ENCODE measurements at places on chromosomes 11 and 22.
A peak's percentile ranks its signal among the peaks of the same experiment; 100 is the strongest.

GRCh38 chr22:45885171-45885840 is 91.7 kb downstream of the WNT7B start:
- DNase-seq = no peak

DNA sequence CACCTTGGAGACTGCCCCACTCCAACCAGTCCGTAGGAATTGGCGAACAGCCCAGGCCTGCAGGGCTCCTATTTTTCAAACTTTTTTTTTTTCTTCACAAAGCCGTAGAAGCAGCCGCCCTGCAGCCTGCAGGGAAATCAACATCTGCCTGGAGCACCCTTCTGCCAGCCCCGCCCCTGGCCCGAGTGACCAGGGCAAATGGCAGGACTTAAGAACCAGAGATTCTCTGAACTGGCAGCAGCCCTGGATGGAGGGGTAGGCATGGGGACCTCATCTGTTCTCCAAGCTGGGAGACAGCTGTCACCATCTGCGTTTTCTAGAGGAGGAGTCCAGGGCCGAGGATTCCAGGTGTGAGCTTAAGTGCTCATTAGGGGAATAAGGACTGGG is 5.6 kb downstream of the SCN2B start:
- DNase-seq = no peak

DNA sequence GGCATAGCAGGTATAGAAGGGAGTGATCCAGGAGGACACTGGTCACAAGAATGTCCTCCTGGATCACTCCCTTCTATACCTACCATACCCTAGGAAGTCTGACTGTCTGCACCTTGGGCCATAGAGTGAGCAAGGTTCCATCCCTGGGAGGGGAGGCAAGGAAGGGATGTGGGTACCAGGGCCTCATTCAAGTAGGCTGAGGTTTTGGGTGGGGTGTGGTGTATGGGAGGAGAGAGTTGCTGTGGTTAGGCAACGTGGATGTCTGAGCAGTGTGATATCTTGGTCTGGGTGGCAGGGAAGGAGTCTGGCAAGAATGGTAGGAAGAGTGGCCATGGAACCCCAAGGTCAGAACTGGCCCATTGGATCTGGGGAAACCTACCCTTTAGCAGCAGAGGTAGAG is 13.2 kb downstream of the PPFIBP2 start:
- no peak for DNase-seq

DNA sequence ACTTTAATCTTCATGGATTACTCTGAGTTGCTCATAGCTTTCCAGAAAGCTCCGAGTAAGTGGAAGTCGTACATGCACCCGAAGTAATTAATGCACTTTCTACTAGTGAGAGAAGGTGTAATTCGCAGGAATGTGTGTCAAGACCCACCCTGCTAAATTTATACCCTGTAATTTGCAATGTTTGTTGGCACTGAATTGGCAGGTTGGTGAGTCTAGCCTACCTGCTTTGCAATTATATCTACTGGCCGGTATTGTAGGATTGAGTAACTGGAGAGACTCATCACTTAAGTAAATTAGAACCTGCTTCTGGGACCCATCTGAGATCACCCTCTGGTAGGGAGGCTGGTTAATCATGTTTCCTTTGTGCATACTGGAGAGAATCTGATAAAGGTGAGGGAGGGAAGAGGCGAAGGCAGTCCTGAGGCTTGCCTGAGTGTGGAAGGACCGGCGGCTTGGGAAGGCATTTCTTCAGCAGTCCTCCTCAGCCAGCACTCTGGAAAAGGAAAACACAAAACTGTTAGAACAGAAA is 63.3 kb downstream of the LDLRAD3 start:
- DNase-seq = no peak

- DNase-seq = no peak
These were observed 94.8 kb downstream of the PICALM start for GRCh38 chr11:85974122-85974521.

DNA sequence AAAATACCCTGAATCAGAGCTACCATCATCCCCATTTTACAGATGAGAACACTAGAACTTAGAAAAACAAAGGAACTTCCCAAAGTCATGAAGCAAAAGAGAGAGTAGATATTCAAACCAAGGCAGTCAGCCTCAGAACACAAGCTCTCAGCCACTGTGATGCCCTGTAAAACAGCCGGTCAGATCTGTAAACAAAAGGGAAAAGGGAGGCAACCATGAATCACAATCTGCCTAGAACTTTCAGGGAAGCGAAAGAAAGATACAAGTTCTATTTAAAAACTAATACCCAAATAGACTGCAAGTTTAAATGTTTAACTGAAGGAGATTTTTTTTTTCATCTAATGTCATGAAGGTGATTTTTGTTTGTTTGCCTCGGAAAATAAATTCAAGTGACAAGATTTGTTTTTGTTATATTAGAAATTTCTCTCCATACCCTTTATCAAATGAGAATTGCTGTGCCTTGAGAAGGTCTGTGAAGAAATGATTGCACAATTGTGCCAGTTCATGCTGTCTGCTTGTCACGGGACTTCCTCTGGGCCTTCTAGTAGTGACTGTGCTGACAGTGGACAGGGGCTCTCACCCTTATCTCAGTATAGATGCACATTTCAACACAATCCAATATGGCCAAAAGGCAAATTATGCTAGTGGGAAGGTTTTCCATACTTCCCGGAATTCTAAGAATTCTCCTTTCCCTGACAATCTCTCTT is 11.7 kb downstream of the SAA1 start:
- DNase-seq = no peak

DNA sequence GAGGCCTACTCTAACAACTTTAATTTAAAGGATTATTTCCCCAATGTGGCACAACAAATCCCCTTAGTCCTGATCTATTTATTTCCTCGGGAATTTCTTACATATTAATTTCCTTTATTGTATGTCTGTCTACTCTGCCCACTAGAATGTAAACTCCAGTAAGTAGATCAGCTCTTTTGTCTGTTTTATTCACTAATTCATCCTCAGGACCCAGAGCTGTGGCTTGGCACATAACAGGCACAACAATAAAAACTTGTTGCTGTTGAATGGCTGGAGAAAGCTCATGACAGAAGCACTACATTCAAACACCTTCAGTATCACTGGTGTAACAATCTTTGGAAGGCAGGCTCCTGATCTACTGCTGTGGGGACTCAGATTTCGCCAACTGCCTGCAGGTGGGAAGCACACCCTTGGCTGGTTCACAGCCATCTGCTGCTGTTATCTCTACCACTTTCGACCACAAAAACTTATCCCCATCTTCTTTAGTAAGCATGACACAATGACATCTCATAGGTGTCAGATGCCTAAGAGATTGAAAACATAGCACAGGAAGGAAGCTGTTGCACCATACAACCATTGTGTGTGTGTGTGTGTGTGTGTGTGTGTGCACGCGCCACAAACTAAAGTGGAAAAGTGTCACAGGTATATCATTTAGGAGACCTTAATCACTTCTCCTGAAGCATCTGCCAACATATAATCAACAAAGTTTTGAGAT is 11.9 kb downstream of the HIRA start:
- no peak for DNase-seq

DNA sequence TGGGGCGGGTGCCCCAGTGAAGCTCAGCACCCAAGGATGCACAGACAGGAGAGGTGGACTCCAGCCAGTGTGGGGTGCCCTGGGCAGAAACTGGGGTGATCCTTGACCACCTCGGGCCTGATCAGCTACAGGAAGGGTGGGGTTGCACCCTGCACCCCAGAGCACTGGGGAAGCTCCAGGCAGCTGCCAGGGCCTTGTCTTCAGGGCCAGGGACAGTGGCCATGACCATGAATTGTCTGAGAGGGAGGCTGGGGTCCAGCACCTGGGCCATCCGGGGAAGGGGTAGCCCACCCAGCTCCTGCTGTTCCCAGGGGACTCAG is 17.6 kb downstream of the IL17REL start:
- no peak for DNase-seq

GRCh38 chr22:24426851-24427499 is 424 bp upstream of the ADORA2A start:
- DNase-seq = no peak

DNA sequence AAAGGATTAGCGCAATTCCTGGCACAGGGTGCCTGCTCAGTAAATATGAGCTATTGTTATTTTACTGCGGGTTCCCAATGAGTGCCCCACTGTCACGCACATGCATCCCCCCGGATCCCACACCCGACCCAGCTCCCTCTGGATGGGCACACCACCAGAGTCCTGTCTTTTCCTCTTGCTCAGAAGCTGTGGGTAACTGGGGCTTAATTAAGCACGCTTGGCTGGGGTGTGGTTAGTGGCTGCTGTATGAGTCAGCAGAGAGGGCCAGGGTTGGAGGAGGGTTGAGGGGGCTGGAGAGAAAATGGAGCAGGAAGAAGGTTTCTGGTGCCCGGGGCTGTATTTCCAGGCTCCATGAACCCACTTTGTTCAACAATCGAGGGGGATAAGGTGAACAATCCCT is 30.3 kb upstream of the NECTIN1 start:
- no peak for DNase-seq

- no peak for DNase-seq
These were observed 137.7 kb upstream of the BLID start for GRCh38 chr11:122253589-122254231.

DNA sequence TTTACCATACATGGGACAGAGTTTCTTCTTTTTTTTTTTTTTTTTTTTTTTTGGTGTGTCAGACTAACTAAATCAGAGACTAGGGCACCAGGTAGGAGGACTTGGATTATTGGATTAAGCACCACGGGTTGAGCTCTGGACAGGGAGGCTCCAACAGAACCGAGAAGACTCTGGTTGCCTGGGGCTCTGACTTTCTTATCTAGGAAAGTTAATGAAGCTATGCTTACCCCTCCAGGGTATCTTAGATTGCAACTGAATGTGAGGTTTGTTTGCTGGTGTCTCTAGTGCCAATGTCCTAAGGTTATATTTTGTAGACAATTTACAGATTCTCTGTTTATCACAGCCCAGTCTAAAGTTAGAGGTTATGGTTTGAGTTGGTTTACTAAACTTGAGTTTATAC is 18.1 kb downstream of the ETS1 start:
- no peak for DNase-seq

- DNase-seq = no peak
These were observed 267.2 kb upstream of the SYN3 start for GRCh38 chr22:33325232-33326004.

DNA sequence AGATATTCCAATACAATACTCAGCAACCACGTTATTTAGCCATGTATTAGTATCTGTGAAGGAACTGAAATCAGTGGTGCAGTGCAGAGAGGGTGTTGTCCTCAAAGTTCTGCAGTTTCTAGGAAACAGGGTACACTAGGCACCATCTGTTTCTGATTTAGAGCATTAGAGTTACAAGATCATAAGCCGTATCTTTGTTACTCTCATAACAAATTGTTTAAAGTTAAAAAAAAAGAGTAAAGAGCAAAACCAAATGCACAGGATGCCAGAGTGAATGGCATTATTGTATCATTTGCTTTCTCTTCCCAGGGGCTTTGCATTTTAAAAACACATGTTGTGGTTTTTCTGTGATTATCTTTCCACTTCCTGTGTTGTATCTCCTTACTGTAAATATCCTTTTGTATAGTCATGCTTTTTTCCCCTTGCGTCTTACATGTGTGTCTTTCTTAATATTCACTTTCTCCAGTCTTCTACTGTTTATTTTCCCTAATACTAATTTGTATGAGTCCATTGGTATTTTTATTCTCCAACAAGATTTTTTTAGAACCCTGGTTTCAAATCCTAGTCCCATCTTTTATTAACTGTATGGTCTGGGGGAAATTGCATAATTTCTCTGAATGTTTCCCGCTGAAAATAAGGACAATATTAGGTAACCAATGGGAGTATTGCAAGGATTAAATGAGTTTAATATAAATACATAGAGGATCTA is 15.2 kb upstream of the NUP160 start:
- DNase-seq = peak; percentile 3

GRCh38 chr22:45677063-45677462 is 5.4 kb downstream of the ATXN10 start:
- DNase-seq = no peak

Data from DMS 273 treated with DMSO at 0.1 percent for 48 hours (cell line).